ENCODE measurements at places on chromosomes 16 and 17.

DNA sequence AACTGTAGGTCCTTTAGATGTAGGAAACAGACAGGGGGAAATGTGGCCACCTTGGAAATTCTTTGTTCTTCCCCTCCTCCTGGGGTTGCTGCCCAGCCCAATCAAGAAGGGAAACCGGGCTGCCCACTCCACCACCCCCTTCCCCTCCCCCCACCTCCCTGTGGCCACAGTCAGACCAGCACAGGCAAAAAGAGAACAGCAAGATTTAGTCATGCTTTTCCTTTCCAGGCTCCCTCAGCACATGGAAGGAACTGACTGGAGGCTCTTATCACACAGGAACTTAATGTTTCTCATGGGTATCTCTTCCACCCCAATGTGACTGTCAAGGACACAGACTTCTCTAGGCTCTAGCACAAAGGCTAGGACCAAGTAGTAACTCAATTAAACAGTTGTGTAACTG, 3.0 kb upstream of the CCL1 start:
- DNase-seq = no peak

DNA sequence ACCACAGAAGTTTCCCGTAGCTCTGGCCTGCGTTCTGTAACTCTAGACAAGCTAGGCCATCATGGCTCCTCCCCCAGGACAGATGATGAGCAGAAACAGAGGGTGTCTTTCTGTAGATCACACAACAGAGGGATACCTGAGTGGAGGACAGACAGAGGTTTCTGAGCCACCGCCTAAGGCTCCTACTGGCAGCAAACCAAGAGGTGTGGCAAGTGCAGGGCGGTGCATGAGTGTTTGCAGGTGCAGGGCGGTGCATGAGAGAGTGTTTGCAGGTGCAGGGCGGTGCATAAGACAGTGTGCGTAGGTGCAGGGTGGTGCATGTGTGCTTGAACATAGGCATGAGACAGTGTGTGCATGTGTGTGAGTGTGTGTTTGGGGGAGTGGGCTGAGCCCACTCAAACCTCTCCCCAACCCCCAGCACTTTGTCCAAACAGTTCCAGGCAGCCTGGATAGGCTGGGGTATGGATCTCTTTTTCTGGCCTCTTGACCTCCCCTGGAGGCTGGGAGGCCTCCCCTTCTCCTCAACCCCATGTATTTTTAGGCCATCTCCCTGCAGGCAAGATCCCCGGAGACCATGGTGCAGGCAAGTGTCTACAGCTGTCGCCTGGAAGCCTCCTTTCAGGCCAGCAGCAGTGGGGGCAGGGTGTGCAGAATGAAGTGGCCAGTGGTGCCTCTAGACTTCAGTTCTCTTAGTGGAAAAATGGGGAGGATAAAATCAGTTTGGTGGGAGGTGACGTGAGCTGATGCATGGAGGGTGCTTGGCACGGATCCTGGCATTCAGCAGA, 53.4 kb upstream of the CBX4 start:
- no peak for DNase-seq

- DNase-seq = peak; percentile 24
These were observed 8.2 kb downstream of the CAVIN1 start for GRCh38 chr17:42414704-42415409.

DNA sequence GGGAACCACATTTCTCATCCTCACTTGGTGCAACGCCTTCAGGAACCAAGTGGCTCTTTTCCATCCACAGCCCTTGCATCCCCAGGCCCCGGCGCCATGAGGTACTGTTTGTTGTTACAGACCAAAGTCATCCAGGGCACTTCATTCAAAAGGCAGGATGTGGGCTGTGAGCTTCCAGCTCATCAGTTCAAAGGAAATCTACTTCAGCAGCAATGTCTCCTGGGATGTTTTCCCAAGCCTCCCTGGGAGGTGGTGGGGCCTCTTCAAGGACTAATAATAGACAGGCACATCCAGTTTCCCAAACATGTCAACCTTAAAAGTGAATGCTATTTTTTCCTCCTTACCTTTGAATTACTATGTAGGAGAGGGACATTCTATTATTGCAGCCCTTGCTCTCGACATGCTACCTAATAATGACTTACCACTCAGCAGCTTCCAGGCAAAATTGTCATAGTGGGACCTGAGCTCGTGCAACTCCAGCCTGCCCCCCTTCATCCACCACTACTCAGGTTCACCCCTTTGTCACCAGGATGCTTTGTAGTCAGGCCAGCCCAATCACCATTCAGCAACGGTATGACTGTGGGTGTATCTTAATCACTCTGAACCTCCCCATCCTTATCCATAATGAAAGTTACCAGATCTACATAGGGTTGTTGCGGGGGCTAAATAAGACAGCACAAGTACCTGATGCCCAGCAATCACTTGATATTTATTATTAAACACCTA, 1.7 kb upstream of the PRKCB start:
- DNase-seq = no peak

DNA sequence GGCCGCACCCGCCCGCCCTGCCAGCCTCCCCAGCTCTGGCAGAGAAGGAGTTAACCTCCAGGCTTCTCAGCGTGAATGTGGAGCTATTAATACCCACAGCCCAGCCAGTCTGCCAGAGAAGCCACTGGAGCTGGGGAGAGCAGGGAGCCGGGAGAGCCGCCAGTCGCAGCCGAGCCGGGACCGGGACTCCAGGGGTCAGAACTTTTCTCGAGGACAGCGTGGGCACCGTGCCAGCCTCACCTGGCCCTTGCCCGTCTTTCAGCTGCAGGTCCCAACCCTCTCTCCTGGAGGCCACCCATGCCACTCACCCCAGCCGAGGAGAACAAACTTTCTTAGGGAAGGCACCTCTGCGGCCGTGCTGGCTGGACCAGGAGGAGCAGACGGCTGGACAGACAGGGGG, 33.8 kb upstream of the SBK1 start:
- DNase-seq = no peak

DNA sequence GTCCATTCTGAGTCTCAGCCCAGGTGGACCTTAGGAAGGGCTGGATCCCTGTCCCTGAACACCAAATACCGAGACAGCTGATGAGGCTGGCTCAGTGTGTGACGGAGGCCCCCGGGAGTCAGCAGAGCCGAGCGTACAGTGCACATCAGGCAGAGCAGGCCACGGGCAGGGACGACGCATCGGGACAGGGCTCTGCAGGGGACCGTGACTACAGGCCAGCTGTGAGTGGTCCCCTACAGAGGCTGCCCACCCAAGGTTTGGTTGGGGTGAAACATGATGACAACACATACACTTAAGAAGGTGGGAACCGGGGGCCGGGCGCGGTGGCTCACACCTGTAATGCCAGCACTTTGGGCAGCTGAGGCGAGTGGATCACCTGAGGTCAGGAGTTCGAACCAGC, 6.4 kb downstream of the CCDC137 start:
- DNase-seq = no peak

DNA sequence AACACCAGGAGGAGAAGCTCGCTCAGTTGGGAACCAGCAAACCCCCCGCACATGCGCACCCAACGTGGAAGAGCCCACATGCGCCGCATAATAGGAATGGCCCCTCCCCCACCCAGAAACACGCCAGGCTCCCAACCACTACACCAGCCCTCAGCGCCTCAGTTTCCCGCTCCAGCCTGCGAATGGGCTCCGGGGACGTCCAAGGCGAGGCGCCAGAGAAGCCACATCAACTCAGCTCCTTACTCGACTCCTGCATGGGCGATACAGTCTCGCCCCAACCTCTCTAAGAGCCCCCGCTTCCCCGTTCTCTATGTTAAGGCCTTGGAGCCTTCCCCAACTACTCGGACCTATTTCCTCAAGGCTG, 504 bp downstream of the SRSF1 start:
- peak; percentile 46 for DNase-seq

DNA sequence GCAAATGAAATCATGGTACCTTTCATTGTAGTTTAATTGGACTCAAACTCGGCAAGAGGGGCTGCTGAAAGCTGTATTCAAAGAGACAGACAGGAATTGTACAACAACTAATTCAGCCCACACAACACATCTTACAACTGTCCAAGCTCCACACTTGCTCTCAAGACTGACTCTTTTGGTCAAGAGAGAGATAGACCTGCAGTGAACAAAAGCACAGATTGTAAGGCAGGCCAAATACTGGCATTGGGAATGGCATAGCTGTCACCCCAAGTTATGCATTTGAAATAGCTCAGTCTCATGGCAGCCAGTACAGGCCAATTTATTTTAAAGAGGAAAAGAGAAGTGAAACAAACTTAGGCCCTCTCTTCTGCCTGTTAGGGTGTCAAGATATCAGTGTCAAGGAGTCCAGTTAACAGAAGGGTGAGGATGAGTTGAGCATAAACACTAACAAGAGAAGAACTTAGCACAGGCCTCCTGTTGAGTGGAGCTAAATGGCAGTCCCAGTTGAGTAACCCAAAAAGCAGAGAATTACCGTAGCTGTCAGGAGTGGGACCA, 215.7 kb downstream of the IRX3 start:
- DNase-seq = no peak

- DNase-seq = no peak
These were observed 16.6 kb downstream of the G6PC1 start for GRCh38 chr17:42917236-42917603.

DNA sequence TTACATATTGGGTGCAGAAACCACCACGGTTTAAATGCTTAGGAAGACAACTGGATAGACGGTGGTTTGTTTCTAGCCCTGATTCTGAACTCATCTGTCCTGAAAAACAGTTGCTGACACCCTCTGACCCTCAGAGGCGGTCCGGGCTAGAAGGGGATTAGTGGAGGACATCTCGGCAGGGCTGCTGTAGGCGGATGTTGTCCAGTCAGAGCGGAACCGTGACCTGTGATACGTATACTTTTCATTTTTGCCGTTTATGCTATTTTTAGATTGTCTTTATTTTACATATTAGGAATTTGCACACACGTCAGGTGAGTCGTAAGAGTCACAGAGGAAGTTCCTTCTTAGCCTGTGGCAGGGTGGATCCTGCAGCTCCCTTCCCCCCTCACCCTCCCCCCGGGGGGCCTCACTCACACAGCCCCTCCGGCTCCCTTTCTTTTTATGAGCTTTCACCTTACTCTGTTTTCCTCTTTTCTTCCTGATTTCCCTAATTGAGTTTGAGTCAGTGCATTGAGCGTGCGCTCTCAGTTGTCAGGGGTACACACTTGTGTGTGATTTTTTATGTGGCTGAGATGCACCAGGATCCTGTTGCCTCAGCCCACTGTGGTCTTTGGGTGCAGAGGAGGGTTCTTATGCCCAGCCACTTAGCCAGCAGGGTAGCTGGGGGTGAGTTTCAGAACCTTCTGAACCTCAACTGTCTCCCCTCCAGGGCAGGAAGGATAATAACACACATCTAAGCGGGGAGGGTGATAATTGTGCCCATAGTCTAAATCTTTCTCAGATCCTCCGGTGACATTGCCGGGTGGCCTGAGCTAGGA, 211.1 kb upstream of the CHMP6 start:
- DNase-seq = no peak
